NCI-H2107 (cell line): ENCODE measurements at places on chromosomes 4 and X.

DNA sequence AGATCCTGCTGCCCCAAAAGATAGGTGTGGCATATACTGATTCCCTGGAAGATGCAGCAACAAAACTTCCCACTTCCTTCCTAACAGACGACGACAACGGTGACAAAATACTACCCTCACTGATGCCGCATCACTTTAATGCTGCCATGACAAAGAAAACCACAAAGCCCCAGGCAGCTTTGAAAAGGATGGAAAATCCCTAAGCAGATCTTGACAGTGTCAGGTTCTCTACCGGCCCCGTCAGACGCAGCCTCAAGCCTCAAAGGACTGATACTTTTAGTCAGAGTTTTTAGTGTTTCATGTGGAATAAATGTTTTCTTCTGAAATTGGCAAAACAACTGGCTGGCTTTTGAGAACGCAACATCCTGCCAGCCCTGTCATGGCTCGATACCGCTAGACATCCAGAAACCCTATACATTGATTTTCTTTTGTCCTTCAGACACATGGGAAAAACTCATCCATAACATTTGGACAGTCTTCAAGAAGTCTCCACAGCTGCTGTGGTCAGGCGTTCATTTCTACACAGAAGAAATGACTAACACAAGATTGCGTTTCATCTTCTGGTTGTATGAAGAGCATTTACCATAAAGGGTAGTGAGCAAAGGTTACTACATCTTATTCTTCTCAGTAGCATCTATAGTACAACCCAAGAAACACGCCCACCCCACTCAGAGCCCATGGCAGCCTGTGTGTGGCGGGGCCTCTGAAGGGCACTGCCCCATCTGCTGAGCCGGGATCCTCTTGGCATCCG is 60.1 kb downstream of the GATB start:
- no peak for DNase-seq

DNA sequence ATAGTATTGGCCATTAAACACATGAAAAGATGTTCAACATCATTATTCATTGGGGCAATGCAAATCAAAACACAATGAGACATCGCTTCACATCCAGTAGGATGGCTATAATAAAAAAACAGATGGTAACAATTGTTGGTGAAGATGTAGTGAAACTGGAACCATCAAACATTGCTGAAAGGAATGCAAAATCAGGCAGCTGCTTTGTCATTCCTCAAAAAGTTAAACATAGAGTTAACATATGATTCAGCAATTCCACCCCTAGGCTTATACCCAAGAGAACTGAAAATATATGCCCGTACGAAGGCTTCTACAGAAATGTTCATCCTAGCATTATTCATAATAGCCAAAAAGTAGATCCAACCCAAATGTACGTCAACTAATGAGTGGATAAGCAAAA is 144.0 kb upstream of the NAP1L5 start:
- DNase-seq = no peak

DNA sequence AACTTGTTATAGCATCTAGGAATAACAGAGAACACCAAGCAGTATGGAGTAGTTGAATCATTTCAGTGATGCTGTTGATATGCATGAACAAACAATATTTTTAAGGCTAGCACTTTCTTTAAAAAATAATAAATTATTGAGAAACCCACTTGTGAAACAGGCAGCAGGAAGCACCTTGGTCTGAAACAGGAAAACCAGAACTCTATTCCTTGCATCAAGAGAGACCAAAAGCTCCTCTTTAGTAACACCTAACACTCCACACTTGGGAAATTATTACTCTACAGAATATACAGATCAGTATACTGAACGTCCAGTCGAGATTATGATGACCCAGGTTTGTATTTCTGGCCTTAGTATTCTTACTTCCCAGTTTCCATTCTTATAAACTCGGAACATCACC is 129.0 kb downstream of the ARAP2 start:
- no peak for DNase-seq

DNA sequence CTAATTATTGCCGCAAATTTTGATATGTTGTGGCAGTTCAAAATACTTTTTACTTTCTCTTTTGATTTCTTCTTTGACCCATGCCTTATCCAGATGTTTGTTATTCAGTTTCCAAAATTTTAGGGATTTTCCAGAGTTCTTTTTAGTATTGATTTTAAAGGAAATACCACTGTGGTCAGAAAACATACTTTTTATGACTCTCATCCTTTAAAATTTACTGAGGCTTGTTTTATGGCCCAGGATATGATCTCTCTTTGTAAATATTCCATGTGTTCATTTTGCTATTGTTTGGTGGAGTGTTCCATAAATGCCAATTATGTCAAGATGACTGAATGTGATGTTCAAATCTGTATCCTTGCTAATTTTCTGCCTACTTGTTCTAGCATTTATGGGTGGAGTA is 272.3 kb upstream of the DIPK2B start:
- DNase-seq = no peak

DNA sequence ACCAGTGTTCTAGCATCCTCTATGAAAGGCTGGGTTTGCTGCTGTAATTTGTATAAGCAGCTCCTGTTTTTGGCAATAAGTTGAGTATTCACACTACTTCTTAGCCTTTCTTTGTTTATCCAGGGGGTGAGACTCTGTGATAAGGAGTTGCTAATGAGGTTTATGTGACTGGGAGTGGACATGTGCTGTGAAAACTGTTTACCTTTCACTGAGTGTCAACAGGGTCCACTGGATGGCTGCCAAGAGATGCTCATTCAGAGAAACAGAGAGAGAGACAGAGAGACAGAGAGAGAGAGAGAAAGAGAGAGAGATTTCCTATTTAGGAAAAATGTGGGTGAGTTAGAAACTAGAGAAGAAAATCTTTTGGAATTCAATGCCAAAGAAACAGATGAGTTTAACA is 233.9 kb downstream of the CHIC2 start:
- no peak for DNase-seq

DNA sequence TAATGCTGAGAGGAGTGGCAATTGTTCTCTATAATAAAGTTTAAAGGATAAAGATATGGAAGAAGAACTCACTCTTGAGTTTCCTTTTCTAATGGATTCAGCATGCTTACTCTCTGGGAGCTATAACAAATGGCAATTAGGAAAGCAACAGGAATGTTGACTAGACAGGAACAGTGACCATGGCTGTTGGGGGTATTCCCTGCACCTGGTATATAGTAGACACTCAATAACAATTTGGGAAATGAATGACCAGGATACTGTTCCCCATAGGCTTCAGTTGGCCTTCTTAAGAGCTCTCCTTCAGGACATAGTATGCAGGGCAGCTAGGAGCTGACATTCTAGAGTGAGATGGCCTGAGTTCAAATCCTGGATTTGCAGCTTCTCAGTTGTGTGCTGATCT is 1.8 kb downstream of the LIMCH1 start:
- no peak for DNase-seq

GRCh38 chrX:42954880-42955279 is 176.9 kb upstream of the PPP1R2C start:
- DNase-seq = no peak

- no peak for DNase-seq
These were observed 463.9 kb upstream of the PCDH7 start for GRCh38 chr4:30256116-30256832.

GRCh38 chr4:14841801-14842768 is 160.2 kb upstream of the CPEB2 start:
- DNase-seq = no peak

DNA sequence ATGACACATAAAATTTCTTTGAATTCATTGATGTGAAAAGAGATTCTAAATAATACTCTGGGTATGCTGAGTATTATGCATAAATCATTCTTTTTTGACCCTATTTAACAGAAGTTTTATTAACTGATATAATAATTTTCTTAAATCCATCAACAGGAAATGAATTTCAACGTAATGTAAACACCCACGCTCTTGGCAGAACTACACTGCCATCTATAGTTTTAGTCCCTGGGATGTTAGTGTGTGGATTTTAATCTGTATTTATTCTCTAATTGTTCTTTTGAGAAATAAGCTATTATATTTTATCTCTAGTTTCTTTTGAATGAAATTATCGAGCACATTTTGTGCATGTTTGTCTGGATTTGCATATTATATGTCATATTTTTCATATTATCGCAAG is 666.8 kb upstream of the NDST4 start:
- DNase-seq = no peak

GRCh38 chr4:162684998-162685397 is 481.7 kb downstream of the NAF1 start:
- no peak for DNase-seq

GRCh38 chrX:118983513-118983912 is 9.1 kb downstream of the LONRF3 start:
- DNase-seq = no peak

GRCh38 chr4:140675599-140676231 is 80.5 kb downstream of the TBC1D9 start:
- DNase-seq = no peak

- DNase-seq = no peak
These were observed 238.6 kb downstream of the DCTD start for GRCh38 chr4:182678590-182678989.

DNA sequence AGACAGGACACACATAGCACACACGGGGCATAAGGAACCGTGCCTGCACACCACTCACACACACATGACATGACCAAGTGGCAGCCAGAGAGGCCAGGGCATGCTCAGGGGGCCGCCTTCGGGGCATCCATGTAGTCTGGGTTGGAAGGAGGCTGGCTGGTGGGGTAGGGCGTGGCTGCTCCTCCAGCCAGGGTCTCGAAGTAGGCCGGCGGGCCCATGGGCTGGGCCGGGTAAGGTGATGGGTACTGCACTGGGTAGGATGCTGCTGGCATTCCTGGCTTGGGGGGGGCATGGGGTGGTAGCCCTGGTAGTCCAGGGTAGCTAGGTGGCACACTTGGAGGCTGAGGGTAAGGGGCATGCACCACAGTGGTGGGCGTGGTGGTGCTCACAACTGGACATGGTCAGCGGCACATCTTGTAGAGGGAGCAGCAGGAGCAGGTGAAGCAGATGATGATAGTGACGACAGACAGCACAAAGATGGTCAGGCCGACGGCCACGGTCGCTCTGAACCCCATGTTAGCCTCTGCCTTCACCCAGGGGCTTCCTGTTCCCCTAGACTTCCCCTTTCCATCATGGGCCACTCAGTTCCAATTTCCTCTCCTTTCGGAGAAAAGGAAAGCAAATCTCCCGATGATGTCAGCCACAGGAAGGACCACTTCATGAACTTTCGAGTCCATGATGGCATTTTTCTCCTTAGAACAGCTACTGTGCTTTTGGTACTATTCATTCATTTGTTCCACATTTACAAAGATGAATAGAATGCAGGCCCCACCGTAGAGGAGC is 10.9 kb upstream of the DDX3X start:
- DNase-seq = no peak
